ENCODE measurements at places on chromosomes 1 and 21.

- DNase-seq: no peak
Observed at GRCh38 chr1:231613419-231614349, 12.9 kb upstream of the DISC1 start.

DNA sequence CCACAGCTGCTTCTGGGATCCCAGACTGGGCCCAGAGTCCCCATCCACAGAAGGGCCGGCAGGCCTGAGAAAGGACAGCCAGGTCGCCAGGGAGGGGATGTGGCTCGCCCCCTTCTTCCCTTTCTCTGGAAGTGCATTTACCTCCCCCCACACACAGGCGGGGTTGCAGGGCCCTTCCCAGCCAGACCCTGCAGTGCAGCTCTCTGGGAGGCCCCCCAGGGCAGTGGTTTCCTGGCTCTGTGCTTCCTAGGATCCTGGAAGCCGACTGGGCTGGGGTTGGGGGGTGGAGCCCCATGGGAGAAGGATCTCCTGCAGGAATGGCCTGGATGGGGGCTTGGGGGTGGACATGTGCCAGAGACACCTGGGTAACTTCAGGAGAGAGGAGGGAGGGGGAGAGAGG is 4.2 kb upstream of the COL6A1 start:
- no peak for DNase-seq

DNA sequence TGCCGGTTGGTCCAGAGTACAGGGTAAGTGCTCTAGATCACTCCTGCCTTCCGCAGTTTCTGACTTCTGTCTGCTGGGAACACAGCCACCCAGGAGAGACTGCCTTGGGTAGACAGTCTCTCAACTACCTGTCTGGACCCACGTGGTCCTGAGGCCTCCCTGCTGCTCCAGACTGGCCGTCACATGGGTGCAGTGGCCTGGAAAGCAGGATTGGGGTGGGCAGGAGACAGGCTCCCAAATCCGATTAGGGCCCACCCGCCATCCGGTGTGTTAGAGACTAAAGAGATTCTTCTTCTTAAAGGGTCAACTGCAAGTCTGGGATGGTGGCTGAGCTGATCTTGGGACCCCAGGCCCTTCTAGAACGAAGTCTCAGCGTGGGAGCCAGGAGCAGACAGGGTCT is 105.5 kb downstream of the EBNA1BP2 start:
- DNase-seq: no peak

- DNase-seq: no peak
Observed at GRCh38 chr1:41955461-41956159, 36.9 kb upstream of the HIVEP3 start.

DNA sequence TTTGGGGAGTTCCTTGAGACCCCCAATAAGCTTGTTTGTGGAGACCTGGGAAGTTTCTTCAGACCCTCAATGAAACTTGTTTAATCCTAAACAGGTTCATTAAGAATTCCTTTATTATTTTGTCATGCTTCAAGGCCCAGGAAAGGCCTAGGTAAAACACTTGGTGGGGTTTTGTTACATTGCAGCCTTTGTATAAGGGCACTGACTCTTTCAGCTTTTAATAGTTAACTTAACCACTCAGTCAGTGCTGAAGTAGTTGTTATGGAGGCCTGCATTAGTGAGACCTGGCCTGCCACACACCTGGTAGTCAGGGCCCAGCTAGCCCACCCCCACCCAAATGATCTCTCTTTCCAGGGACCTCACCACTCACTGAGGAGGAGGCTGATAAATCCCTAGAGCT is 103.7 kb downstream of the FCRL5 start:
- no peak for DNase-seq

DNA sequence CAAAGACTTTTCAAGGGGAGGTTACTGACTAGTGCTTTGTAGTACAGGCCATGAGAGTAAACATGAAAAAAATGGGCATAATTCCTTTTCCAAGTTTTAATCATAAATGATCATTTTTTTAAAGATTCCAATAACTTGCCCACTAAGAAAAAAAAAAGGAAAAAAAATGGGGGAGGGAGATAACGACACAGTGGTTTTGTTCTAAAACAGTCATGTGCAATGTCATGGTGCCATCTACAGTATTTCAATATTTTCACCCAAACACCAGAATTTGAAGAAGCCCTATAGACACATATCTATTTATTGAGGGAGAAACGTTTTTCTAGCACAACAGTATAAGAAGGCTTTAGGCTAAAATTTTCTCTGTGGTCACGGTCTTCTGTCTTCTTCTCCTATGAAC is 250.2 kb downstream of the LTN1 start:
- DNase-seq: no peak

Data from CD4-positive, alpha-beta T cell treated with Interferon alpha-2 for 1 hour (primary cell).